Stimulated activated CD8-positive, alpha-beta memory T cell treated with anti-CD3 and anti-CD28 coated beads, Interleukin-7, amount 100 ng/mL, for 4 hours (primary cell): ENCODE measurements at places on chromosomes 16 and 17.

DNA sequence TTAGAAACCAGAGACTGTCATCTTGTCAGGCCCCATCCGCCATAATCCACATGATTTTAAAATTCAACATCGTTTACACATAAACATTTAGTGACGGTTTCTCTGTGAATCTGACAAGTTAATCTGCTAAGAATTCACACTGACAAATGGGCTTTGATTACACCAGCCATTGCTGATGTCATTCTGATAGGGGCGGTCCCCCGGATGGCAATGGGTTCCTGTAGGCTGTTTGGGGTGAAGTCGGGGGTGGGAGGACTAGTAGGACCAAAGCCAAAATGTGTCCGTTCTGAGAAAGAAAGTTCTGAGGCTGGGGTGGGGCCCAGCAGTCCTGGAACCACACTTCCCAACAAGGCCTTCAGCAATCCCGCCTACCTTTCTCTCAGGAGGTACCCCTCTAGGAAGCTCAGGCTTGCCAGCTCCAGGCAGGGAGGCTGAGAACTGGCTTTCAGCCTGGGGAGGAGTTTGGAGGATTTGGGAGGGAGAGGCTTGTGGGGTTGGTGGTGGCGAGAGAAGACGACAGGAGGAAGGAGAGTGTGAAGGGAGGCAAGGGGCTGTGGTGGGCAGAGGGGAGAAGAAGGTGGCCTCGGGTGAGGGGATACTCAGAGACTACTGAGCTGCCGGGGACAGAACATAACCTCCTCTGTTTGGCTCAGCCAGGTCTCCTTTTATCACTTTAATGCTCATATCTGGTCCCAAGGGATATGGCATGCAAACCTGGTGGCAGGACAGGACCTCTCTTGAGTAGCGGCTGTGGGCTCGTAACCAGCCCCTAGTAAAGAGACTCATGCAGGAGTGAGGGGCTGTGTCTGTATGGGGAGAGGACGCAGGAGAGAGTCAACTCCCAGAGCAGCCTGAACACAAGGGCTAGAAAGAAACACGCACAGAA, 8.6 kb downstream of the HIC1 start:
- DNase-seq: no peak

DNA sequence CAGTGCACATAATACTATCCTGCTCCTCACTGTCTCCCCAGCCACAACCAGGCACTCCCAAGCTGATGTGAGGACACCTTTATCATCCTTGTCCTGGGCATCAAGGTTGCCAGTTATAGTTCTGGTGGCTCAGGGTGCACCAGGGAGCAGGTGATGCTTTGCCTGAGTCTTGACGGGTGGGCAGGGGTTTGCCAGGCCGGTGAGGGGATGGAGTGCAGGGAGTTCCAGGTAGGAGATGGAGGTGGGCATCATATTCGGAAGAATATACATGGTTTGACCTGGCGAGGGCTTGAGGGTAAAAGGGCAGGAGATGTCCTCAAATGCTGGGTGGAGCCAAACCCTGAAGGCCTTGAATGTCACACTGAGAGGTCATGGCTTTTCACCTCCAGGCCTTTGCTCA, 115.8 kb upstream of the CRHR1 start:
- no peak for DNase-seq

- no peak for DNase-seq
Observed at GRCh38 chr17:64126918-64127317, 3.0 kb downstream of the ERN1 start.

DNA sequence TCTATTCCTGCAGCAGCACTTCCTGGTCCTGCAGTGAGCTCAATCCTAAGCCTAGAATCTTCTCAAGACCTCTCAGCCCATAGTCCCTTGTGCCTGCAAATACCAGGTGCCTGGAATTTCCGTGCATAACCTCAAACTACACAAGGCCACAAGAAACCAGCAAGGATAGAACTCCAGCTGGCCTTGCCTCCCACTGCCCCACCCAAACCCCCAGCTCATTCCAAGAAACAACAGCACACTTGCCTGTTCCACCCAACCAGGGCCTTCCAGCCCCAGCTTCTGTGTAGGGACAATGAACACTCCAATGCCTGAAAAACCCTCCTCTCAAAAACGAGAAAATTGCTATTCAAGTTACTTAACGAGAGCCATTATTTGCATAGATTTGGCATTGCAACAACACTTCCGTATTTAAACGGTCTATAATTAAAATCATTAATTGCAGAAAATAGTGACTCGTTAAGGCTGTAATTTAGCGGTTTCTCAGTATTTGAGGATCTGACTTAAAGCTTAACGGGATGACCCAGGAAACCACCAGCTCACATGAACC, 147.0 kb downstream of the C16orf78 start:
- DNase-seq: no peak

- no peak for DNase-seq
Observed at GRCh38 chr17:16361874-16362273, 8.6 kb upstream of the CENPV start.

DNA sequence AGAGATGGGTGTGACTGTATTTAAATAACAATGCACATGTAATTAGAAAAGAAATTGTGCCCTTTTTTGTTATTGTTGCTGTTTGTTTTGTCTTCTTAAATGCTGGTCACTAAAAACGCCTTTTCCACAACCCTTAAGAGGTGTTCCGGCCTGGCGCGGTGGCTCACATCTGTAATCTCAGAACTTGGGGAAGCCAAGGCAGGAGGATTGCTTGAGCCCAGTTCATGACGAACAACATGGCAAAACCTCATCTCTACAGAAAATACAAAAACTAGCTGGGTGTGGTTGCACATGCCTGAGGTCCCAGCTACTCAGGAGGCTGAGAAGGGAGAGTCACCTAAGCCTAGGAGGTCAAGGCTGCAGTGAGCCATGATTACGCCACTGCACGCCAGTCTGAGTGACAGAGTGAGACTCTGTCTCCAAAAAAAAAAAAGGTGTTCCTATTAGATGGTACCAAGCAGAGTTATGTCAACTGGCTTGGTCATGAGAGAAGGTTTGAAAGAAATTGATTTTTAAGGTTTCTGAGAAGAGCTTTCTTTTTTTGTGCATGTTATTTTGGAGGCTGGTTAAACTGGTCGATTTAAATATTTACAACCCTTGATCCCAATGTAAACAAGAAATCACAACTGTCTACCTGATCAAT, 23.5 kb upstream of the RFFL start:
- no peak for DNase-seq

DNA sequence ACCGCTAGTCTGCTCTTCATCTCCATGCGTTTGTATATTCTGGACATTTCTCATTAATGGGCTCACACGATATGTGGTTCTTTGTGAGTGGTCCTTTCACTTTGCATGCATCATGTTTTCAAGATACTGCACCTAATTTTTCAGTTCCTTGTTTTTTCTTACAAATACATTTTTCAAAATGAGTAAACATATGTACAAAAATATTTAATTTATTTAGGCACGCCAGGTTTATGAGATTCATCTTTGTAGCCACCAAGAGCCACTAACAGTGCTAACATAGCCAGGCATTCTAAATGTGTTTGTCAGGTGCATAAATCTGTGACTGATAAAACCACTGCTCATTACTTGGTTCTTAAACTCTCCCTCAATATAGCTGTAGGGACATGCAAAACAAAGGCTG, 375.3 kb downstream of the WWOX start:
- DNase-seq: no peak

- no peak for DNase-seq
Observed at GRCh38 chr17:78416791-78417530, 38.5 kb downstream of the PGS1 start.

GRCh38 chr16:9128346-9129342, 37.2 kb downstream of the HAPSTR1 start:
- DNase-seq: no peak

DNA sequence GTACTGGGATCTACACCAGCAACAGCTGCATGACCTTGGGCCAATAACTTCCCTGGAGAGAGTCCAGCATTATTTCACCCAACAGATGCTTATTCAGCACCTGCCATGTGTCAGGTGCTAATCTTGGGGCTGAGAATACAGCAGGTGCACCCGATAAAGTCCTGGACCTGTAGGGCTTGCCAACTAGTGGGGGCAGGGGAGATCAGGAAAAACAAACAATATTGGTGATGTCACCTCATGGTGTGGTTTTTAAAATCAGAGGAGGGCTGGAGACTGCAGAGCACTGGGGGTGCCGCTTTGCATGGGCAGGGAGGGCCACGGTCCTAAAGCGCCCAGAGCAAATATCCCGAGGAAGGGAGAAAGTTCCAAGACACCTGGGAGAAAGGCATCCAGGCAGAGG, 218.8 kb downstream of the C16orf95 start:
- DNase-seq: no peak

DNA sequence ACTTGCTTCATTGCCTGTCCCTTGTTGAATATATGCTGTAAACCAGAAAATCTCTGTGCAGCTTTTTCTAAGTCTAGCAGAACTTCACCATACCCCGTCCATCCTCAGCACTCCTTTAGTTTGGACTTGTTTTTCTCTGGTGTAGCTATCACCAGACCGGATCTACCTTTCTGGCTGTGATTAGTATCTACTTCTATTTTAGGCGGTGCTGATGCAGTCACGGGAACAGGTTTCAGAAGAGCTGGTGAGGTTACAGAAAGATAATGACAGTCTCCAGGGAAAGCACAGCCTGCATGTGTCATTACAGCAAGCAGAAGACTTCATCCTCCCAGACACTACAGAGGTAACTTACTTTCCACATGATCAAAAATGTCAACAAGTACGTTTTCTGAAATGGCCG, 46.4 kb downstream of the NUP88 start:
- DNase-seq: no peak

- no peak for DNase-seq
Observed at GRCh38 chr17:3667366-3668278, 756 bp downstream of the TAX1BP3 start.

- DNase-seq: peak; percentile 69
Observed at GRCh38 chr17:49361129-49361901, 735 bp downstream of the ZNF652 start.

DNA sequence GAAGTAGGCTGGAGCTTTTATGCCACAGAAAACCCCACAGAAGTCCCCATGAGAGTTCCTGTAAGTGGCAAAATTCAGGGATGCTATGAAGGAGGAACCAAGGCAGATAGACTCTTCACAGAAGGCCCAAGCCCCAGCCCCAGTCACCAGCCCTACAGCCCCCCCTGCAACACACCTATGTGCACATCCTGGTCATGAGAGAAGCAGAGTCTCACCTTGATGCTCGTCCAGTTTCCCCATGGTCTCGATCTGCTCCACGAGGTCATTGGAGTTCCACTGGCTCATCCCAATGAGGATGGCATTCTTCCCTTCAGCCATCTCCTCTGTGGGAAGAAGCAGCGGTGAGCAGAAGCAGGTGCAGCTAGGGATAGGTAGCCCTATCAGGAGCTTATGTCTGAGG, 31.2 kb downstream of the PITPNM3 start:
- no peak for DNase-seq

- DNase-seq: no peak
Observed at GRCh38 chr16:49348408-49349176, 25.0 kb upstream of the C16orf78 start.

DNA sequence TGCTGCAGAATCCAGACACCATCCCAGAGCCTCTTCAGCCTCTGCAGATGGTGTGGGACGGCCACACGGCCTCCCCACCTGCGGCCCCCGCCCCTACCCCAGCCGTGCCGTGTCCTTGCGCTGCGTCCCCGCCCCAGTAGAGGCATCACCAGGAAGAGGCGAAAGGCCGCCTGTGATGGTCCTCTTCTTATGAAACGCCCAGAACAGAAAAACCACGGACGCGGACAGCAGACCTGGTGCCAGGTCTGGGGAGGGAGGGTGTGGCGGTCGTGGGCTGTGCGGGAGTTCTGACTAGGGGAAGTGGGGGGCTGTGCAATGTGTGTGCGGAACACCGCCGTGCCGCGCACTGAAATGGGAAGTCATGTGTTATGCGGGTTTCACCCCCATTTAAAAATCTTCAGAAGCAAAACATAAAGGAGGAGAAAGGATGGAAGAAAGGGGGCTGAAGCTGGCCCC, 25.5 kb downstream of the ACSF3 start:
- no peak for DNase-seq

- DNase-seq: no peak
Observed at GRCh38 chr17:80485846-80486245, 9.4 kb upstream of the NPTX1 start.

DNA sequence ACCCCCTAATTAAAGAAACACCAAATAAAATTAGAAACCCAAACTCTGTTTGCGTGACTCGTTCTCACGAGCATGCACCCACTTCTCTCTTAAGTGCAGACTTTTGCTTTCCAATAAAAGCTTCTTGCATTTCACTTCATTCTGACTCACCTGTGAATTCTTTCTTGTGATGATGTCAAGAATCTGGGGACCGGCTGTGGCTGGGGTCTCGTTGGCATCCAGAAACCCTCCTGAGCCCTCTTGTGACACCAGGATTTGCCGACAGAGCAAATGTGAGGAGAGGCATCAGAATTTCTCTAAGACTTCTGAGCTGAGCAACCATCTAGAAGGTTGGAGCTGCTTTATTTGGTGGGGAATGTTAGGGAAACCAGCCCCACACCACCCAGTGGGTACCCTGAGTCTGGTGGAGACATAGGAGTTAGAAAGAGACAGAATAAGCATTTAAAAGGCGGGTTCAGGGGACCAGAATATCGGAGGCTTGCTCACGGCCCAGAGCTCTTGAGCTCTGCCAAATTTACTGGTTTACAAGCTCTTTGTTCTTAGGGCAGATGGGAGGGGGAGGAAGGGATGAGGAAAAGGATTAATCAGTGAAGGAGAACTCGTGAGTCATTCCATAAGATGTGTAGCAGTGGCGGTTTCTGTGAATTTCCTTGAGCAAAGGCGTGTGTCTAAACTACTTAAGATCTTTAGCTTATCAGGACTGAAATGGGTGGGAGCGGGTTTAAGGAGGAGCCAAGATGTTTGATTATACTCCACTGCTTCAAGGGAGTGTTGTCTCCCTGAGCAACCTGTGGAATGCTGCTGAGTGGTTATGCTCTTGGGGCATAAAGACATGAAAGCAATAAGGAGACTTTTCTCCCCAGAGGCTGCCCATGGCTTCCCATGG, 24.2 kb upstream of the TMC5 start:
- no peak for DNase-seq

DNA sequence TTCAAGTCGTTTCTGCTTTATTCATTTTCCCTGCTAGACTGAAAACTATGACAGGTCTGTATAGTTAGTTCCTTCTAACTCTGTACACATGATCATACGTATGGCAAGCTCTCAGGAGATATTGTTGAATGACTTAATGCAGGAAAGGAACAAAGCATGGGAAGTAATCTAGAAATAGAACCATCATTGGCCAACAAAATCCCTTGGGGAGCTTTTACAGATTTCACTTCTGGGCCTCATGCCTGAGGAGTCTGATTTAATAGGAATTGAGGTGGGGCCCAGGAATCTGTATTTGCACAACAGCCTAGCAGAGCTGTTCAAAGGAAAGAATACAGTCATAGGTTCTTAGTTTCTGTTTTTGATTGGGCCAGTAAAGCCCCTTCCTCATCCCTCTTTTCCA, 229.2 kb downstream of the MAP2K6 start:
- no peak for DNase-seq

GRCh38 chr17:7841396-7841914, 7.4 kb downstream of the KDM6B start:
- peak; percentile 93 for DNase-seq

GRCh38 chr16:63613701-63614100, 1508.2 kb downstream of the CDH11 start:
- no peak for DNase-seq
